Stimulated activated CD4-positive, alpha-beta T cell treated with anti-CD3 and anti-CD28 coated beads, Interleukin-1b, Interleukin-23, amount 100 ng/mL, for 4 hours (primary cell): ENCODE measurements at places on chromosomes 1 and 21.

DNA sequence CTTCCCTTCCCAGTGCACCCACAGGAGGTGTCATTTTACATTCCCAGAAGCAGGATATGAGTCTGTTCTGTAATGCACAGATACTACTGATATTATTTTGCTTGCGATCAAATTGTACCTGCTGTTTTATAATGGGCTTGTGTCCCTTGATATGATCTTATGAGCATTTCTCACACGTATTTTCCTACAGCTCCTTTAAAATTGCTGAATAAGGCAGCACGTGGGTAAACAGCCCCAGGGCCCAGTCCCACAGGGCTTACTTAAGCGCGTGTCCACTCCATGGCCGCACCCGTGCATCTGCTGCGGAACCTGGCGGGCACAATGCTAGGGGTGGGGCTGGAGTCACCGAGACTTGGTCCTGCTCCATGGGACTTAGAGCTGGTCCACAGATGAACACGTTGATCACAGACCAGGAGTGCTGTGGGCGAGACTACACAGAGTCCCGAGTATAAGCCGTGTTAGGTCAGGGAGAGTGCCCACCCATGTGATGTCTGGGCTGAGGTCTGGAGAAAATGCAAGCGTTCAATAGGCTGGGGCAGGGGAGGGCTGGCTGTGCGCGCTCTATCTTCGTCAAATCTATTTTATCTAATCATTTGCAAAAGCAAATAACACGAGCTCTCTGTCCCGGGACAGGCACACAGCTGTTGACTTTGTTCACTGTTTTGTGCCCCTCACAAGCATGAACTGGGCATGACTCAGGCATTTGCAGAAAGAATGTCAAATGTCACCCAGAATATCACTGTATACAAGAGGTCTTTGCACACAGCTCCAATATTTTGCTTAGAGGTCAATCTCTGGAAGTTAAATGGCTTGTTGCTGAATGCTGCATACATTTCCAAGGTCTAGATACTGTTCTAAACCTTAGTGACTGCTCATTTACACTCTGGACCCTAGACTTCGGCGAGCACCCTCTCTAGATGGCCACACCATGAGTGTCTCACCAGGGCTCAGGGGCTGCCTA, 119.3 kb downstream of the CRYAA start:
- DNase-seq, result no peak

DNA sequence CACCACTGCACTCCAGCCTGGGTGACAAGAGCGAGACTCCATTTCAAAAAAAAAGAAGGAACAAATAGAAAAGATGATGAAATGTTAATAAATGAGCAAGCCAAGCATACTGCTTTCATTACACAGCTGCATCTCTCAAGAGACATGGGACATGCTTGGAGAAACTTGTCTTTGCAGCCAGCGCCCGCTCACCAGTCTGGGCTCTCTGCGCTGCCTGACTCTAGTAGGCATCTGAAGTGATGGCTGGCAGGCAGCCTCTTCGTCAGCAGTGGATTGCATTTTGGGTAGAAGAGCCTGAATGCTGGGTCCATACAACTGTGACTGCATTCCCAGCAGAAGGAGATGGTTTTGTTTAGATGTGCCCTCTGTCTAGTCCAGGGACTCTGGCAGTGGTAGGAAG, 48.0 kb downstream of the IL6R start:
- DNase-seq, result no peak

- no peak for DNase-seq
These were observed 61.8 kb upstream of the LRRC8D start for GRCh38 chr1:89759036-89759435.

DNA sequence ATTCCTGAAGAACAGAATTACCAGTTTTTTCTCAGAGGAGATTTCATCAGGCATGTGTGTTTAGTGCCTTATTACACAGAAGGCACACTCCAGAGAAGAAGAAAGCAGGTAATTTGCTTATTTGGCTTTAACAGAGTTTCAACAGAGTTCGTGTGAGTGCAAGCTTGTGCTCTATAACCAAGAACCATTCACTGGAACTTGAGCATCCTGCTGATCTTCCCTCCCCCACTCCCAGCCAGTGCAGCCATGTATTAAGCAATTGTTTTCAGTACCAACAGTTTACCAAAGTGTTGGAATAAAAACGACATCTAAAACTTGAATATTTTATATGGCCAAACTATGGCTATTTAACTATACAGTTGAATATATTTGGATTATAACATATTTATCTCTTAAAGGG, 4.3 kb downstream of the MGST3 start:
- no peak for DNase-seq

DNA sequence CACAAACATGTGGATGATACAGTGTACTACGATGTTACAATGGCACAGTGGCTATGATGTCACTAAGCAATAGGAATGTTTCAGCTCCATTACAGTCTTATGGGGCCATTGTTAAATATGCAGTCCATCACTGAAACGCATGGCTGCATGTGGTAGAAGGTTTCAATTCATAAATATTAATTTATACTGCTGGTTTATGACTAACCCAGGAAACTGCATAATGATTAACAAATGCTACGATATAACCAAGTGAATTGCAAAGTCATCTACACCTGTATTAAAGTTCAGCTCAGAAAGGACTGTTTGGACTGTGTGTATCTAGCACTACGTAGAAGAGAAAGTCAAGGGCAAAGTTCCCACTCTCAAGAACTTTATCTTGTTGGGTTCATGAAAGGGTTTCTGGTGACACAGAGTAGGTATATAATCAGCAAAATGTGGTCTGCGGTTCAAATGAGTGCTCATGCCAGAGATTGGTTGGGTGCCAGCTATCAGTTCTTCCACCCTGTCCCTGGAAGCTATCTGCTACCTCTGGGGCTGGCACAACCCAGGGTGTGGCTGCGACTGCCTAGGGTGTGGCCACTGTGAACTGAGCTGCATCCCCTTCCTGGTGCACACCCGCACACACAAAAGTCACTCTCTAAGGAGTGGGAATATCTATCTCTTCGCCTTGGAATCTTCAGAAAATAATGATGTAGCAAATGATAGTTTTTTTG, 14.8 kb downstream of the MGST3 start:
- no peak for DNase-seq

DNA sequence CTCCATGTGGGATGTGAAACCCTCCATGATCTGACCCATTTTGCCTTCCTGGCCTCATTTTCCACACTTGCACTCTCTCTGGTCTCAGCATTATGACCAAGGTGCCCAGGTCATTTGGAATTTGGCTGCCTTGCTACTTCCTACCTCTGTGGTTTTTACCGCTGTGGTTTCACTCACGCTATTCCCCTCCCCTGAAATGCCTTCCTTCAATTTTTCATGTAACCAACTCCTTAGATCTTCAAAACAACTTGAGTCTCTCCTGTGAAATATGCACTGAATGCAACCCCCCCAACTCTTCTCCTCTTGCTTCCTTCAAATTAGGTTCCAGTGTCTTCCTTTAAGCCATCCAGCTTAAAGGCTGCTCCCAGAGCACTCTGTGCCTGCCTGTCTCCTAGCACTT, 50.1 kb downstream of the PHC2 start:
- no peak for DNase-seq

DNA sequence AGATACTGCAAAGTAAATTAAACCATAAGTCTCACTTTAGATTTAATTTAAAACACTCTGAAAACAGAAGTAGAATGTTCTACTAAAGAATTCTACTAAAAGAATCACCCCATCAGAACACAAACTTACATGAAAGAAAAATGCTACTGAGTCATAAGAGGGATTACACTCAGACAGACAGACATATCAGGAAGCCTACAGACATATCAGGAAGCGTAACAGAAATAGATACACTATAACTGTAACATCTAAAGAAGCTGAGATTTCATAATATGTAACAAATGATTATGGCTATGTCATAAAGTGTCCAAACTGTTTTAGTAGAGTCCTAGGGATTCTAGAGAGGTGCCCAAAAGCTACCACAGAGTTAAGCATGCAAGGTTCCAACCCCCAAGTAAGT, 23.9 kb downstream of the FOXJ3 start:
- DNase-seq, result no peak

DNA sequence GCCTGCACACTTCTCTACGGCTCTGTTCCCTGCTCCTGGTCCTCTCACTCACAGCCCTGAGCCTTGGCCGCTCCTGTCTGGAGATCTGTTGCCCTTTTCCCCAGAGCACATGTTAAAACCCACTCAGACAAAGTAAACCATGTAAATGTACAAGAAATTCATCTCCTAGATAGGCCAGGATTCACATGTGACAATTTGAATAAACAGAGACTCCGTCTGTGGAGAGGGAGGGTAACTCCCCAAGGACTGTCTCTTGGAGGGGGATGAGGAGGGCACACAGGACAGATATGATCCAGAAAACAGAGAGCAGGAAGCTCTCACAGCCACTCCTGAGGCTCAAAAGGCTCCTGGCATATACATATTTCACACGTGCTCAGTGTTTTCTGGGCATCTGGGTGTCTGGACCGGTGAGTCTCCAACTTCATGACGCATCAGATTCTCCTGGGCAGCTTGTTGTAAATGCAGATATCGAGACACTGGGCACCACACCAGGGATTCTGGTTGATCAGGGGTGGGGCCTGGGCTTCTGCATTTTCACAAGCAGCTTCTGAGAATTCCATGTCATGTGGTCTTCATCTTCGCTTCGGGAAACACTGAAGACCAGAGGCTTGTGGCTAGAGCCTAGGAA, 6.4 kb upstream of the KAZN start:
- DNase-seq, result no peak

DNA sequence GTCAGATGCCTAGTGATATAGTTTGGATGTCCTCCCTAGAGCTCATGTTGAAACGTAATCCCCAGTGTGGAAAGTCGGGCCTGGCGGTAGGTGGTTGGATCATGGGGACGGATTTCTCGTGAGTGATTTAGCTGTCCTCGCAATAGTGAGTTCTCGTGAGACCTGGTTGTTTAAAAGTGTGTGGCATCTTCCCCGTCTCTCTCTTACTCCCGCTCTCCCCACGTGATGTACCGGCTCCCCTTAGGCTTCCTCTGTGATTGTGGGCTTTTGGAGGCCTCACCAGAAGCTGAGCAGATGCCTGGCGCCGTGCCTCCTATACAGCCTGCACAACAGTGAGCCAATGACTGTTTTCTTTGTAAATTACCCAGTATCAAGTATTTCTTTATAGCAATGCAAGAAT, 264.5 kb downstream of the TTLL7 start:
- no peak for DNase-seq

GRCh38 chr1:180382326-180383115, 119.9 kb downstream of the ACBD6 start:
- no peak for DNase-seq

GRCh38 chr1:58031416-58031815, 515.1 kb downstream of the OMA1 start:
- no peak for DNase-seq

- no peak for DNase-seq
These were observed 57.5 kb downstream of the GLIS1 start for GRCh38 chr1:53681351-53681976.

GRCh38 chr1:180053594-180054567, 99.3 kb downstream of the CEP350 start:
- DNase-seq, result no peak

- DNase-seq, result no peak
These were observed 21.8 kb downstream of the ENAH start for GRCh38 chr1:225631021-225631663.

- no peak for DNase-seq
These were observed 65.5 kb upstream of the AK4 start for GRCh38 chr1:65082346-65083040.

GRCh38 chr1:243725075-243725474, 125.0 kb downstream of the AKT3 start:
- no peak for DNase-seq

DNA sequence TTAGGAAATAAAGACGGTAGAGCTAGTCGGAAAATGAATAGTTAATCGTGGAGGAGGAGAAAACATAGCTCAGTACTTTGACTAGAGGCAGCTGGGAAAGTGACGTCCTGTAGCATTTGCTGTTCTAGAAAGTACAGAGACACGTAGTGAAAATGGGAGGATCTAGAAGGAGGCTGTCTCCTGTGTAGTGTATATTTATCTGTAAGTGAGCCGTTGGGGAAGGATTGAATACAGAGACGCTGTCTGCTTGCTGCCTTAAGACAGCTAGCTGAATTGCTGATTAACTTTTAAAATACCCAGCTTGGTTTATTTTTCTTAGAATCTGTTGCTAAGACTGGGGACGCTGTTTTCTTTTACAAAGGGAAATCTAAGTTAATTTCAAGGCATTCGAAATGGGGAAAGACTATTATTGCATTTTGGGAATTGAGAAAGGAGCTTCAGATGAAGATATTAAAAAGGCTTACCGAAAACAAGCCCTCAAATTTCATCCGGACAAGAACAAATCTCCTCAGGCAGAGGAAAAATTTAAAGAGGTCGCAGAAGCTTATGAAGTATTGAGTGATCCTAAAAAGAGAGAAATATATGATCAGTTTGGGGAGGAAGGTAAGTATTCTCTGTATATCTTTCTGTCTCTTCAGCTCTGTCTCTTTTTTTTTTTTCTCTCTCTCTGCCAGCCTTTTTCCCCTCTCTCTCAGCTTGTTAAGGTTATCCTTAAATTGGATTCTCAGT, at the start of gene DNAJB4:
TSS of gene DNAJB4 (plus strand) at position 221 of the 729 bp plus-strand sequence. CDS start at position 393, 172 bp downstream.
- DNase-seq, result no peak

DNA sequence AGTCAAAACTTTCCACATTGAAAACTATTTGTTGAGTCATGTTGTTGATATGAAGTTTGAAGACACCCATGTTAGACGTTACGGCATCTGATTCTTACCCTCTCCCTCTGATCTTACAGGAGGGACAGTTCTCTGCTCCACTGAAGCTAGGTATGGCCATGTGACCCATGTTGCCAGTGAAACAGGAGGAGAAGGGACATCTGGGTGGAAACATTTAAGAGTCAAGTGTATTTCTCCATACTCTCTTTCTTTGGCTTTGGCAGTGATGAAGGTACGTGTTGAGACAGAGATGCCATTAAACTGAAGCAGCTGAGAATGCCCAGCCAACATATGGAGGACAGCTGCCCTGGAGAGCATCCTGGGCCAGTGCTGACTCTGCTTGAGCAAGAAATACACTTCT, 198.4 kb upstream of the PTGFR start:
- DNase-seq, result no peak

- no peak for DNase-seq
These were observed 689.6 kb downstream of the USP25 start for GRCh38 chr21:16419188-16419921.

DNA sequence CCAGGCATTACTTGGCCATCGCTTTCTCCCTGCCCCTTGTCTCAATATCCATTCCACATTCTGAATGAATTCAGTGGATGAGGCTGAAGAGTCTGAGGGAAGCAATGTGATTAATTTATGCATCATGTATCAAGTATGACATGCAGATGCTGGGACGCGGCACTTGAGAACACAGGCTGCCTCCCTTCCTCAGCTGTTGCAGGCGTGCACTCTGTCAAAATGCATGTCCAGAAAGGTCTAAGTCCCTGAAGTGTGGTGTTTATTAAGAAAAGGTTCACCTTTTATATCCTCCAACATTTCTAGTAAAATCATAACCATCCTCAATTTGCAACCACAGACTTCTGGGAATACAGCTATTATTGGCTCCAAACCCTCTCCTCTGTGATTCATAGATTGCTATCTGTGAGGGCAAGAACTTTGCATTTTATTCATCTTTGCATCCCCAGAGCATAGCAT, 22.6 kb upstream of the RAB3GAP2 start:
- DNase-seq, result no peak

GRCh38 chr1:207328908-207329440, 7.5 kb downstream of the CD55 start:
- DNase-seq, result no peak
